Myocyte (in vitro differentiated cells): ENCODE measurements at places on chromosomes 4 and X.

DNA sequence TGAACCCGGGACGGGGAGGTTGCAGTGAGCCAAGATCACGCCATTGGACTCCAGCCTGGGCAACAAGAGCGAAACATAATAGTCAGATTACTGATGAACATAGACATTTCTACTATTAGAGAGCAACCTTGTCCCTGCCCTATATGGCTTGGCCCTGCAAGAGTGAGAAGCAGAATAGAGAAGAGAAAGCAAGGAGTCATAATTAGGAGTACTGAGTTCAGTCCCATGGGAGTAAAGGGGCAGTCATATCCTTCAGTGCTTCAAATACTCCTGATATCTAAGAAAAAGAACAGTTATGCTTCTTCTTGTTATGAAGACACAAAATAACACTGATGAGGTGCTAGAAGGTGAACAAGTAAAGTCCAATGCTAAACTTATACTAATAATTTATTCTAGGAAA is 33.8 kb downstream of the CLDN2 start:
- no peak for DNase-seq

GRCh38 chr4:7148337-7148736 is 44.0 kb upstream of the SORCS2 start:
- DNase-seq: no peak

DNA sequence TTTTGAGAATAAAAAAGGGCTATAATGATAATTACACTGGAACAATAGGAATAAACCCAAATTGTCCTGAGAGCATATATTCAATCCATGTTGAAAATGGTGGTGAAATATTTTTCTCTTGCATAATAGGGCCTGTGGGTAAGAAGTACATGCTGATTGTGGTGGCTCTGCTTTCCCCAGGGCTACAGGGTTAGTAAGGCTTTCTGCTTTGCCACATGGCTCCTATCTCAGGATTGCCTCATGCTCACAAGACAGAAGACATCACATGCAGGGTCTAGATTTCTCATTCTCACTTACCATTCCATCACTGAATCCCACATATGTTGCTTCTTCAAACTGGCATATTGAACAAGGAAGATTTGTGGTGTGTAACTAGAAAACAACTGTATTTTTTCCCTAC is 12.4 kb upstream of the VEGFC start:
- peak; percentile 47 for DNase-seq

GRCh38 chr4:6767386-6767747 is 15.2 kb upstream of the KIAA0232 start:
- DNase-seq: no peak

GRCh38 chr4:146534178-146534577 is 12.4 kb upstream of the SLC10A7 start:
- DNase-seq: no peak

DNA sequence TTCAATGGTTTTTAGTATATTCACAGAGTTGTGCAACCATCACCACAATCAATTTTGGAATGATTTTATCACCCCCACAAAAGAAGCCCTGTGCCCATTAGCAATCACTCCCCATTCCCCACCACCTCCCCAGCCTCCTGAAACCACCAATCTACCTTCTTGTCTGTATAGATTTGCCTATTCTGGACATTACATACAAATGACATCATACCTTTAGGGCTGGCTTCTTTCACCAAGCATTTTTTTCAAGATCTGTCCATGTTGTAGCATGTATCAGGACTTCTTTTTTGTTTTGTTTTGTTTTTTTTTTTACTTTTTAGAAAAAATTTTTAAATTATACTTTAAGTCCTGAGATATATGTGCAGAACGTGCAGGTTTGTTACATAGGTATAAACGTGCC is 108.1 kb downstream of the RTL9 start:
- DNase-seq: no peak

DNA sequence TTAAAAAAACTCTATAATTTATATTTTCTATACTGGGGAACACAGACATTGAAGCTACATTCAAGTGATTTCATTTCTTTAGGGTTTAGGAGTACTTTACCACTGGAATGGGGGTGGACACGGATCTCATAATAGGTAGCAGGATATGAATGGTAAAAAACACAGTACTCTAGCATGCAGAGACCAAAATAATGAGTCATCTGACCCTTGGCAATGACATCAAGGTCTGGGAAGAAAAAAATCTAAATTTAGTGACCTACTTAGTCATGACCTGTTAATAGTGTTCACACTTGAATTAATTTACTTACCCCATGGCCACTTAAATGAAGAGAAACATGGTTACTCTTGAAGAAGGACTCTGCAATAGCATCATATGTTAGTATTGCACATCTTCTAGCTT is 187.9 kb downstream of the EPHA5 start:
- peak; percentile 80 for DNase-seq

GRCh38 chrX:76172325-76172893 is 453 bp upstream of the PBDC1 start:
- no peak for DNase-seq

GRCh38 chr4:124201636-124202035 is 510.9 kb downstream of the ANKRD50 start:
- no peak for DNase-seq

GRCh38 chrX:103615781-103616371 is 8.1 kb downstream of the TCEAL3 start:
- no peak for DNase-seq

DNA sequence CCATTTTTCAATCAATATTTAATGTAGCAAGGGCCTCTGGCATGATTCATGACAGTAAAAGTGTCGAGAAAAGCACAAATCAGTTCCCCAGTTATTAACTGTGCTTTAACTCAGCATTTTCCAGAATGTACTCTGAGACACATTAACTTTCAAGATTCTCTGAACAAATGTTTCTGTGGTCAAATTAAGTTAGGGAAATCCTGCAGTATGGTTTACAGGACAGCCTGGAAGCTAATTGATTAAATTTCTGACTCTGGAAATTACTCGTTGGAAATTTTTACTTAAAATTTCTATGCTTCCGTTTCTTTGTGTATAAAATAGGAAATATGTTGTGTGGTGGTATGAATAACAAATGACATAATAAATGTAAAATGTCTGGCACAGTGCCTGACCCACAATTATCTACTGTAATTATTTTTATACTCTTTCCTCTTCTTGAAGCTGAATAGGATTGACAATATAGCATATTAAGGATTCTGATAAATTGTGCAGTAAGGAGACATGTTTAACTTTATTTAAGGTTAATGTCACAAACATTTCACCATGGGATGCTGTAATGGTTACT is 33.7 kb downstream of the STK32B start:
- peak; percentile 10 for DNase-seq

- peak; percentile 15 for DNase-seq
These were observed 501 bp downstream of the ZNF518B start for GRCh38 chr4:10456595-10457254.

- DNase-seq: peak; percentile 72
These were observed 361.2 kb downstream of the BCOR start for GRCh38 chrX:39736216-39737211.

DNA sequence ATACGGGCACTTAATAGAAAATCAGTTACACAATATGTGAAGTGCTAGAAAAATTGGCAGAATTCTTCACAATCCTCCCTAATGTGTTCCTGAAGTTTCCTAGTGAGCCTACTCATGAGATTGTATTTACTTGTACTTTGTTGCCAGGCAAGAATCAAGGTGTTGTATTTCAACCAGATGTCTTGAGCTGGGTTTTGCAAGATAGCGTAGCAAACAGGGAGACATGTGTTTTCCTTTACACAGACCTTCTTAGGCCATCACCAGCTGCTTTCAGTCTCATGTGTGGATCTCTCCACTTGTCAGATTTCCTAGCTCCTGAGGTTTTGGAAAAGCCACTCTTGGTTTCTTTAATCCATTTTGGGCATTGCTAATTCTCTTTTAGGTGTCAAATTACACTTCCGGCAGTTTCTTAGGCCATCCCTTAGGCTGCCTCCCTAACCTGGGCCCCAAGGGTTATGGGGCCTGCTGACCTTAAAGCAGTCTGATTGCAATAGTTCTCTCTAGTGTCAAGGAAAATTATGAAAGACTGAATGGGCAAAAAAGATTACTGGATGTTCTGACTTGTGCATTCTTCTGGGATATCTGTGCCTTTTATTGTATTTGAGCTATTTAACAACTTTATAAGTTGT is 12.2 kb upstream of the EDA start:
- no peak for DNase-seq

- no peak for DNase-seq
These were observed 542.6 kb downstream of the CFAP47 start for GRCh38 chrX:36462142-36462541.

- peak; percentile 43 for DNase-seq
These were observed 58.6 kb upstream of the PAGE1 start for GRCh38 chrX:49754233-49754857.

GRCh38 chr4:89221167-89221867 is 86.3 kb downstream of the GPRIN3 start:
- DNase-seq: peak; percentile 5

DNA sequence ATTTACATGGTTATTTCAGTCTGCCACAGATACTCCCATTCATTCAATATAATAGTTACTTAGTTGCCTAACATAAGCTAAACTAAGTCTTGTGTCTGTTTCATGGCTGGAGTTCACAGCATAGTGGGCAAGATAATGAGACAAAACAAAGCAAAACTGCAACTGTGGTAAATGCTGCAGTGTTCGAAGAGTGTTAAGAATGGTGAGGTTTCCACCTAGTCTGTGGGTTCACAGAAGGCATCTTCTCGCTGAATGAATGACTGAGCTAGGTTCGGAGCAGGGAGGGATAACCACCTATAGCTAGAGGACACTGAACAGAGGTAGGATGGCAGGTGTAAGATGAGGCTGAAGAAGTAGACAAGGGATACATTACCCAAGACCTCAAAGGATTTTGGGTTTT is 171.0 kb downstream of the FBXW7 start:
- no peak for DNase-seq

DNA sequence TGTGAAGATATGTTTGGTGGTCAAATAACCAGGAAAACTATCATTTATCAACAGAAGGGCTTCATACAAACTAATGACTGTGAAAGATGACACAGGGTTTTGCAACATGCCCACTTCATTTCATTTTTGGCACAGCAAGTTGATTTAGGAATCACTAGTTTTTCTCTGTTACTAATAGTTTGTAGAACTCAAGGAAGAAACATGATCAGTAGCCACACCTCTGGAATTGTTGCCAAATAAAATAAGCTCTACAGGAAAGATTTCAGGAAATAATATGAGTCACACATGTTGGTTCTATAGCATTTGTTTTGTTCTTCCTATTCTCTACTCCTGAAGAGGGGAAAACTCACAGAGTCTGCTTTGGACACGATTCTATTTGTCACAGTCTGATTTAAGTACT is 255.4 kb downstream of the TLL1 start:
- DNase-seq: no peak

- peak; percentile 7 for DNase-seq
These were observed 1489.8 kb downstream of the STIM2 start for GRCh38 chr4:28350485-28350884.

GRCh38 chrX:7586126-7586525 is 256.8 kb upstream of the VCX start:
- peak; percentile 46 for DNase-seq

GRCh38 chr4:169934794-169935429 is 91.3 kb downstream of the MFAP3L start:
- DNase-seq: no peak

DNA sequence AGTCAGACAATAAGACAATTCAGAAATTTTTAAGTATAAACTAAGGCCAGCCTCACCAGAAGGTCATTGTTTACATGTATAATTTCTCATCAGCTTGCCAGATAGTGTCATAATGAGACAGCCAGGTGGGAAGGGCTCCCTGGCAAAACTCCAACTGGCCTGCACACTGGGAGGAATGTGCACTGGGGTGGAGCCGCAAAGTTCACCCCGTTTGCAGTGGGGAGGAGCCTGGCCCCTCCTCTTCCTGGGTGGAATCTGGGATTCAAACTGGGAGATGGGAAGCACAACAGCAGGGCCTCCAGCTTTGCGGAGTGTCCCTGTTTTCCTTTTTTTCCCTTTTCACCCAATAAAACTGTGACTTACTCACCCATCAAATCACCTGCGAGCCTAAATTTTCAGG is 329.9 kb downstream of the SMARCA1 start:
- DNase-seq: no peak

DNA sequence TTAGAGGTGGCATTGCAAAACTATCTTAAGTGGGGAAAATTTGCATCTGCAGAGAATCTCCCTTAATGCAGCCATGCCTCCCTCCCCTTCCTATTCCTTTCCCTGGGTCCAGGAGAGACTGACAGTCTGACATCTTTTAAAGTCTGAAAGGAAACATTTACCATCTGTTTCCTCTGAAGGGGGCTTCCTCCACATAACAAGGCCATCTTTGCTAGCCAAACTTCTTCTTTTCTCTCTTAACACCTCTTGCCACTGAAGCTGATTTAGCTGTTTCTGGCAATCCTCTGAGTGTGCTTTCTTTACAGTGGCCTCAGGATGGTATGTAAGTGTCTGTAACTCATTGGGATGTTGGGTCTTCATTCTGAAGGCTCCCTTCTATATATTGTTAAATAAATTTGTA is 34.6 kb upstream of the AADAT start:
- no peak for DNase-seq

- no peak for DNase-seq
These were observed 204.1 kb downstream of the PTTG2 start for GRCh38 chr4:38164346-38164745.

DNA sequence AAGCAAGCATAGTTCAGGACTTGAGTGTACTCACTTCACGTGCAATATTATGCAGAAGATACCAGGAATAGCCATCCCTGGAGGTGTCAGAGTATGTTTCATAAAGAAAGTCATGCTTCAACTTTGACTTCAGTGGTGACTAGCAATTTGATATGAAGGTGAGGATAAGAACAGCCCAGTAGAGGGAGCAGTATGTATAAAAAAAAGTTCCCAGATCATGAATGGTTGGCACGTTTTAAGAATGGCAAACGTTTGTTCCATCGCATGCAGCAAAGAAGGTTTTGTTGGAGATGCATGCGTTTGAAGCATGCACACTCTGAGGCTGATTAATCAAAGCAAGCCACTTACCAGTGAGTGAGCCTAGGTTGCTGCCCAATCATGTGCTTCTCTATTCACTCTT is 33.5 kb upstream of the SLITRK4 start:
- DNase-seq: peak; percentile 31

DNA sequence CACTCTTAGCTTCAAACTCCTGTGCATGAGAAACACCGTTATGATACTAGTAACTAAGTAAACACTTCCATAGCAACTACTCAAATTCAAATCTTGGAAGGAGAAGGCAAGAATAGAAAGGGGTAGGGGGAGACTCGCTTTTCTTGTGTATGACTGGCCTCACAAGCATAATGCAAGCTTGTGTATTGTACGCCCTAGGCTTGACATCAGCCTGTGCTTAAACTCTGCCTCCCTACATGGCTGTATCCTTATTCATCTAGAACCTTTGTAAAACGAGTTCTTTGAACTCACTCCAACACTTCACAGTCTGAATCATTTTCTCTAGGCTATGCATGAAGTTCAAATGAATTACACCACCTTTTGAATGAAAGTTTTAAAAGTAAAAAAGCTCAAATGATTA is 1071.2 kb upstream of the ADGRL3 start:
- no peak for DNase-seq

- peak; percentile 50 for DNase-seq
These were observed 42.7 kb upstream of the CTAG2 start for GRCh38 chrX:154695911-154696675.

- DNase-seq: no peak
These were observed 952.9 kb downstream of the FAT4 start for GRCh38 chr4:126267689-126268088.

- DNase-seq: peak; percentile 8
These were observed 181.6 kb downstream of the UGT8 start for GRCh38 chr4:114780205-114780604.

GRCh38 chr4:26788341-26788733 is 72.3 kb upstream of the STIM2 start:
- no peak for DNase-seq
